RWPE2 (cell line): ENCODE measurements at places on chromosomes 11 and 22.

DNA sequence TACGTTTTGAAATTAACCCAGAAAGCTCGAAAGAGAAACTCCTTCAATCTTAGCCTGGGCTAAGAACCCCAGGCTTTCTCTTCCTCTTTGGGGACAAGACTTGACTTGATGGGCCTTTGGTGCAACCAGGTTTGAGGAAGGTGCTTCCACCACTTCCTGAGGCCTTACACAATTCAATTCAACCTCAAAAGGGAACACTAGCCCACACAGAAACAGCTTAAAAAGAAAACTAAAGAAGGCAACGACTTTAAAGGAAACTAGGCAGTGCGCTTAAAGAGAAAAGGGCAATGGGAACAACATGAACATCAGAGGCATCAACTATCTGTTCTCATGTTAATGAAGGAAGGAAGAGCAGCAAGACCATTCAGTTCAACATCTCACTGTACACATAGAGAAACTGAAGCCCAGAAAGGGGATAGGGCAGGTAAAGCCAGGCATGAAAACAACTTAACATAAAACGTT is 24.8 kb downstream of the PAK1 start:
- no peak overlapping the region for H3K27ac ChIP-seq
- no peaks in the 10 kb centered on the region for H3K4me1 ChIP-seq
- no peak for DNase-seq
- no peaks in the 10 kb centered on the region for H3K27me3 ChIP-seq
- no peaks in the 10 kb centered on the region for H3K36me3 ChIP-seq
- no peak overlapping the region for H3K4me3 ChIP-seq

DNA sequence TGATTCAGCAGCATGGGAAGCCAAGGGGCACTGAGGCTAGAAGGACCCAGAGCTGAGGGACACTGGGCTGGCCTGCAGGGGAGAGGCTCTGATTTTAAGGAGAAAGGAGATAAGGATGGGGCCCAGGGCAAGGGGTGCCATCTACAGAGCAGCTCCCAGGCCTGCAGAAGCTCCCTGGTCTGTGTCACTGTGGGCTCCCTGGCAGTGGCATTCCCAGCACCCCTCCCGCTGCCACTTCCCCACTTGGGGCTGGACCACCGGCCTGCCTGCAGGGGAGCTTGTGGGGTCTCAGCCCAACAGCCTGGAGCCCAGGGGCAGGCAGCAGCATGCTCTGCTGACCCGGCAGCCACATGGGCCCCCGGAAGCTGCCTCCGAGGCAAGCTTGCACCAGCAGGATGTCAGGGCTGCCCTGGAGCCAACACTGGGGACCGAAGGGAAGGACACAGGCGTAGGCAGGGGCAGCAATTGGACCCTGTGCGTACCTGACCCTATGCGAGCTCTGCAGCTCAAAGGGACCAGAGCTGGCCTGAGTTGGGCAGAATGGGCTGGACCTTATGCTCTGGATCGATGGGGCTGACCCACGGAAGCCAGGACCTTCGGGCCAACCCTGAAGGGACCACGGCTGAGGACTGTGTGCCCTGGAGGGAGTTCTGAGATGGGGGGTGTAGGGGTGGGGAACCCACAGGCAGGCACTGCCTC is 35.4 kb upstream of the WNT7B start:
- no peak overlapping the region for H3K4me3 ChIP-seq
- DNase-seq = peak; percentile 60
- H3K4me1 ChIP-seq = peaks cover 25% of the 10 kb centered on the region
- peak overlapping the region; percentile 99 for H3K27ac ChIP-seq
- H3K27me3 ChIP-seq = no peaks in the 10 kb centered on the region

GRCh38 chr11:132423266-132423665 is 1052.9 kb downstream of the NTM start:
- no peaks in the 10 kb centered on the region for H3K4me1 ChIP-seq
- H3K27me3 ChIP-seq = no peaks in the 10 kb centered on the region
- no peak for DNase-seq

- no peaks in the 10 kb centered on the region for H3K27me3 ChIP-seq
- H3K4me3 ChIP-seq = no peak overlapping the region
- no peak for DNase-seq
Measured at GRCh38 chr11:80521592-80521991, 1080.8 kb upstream of the TENM4 start.

DNA sequence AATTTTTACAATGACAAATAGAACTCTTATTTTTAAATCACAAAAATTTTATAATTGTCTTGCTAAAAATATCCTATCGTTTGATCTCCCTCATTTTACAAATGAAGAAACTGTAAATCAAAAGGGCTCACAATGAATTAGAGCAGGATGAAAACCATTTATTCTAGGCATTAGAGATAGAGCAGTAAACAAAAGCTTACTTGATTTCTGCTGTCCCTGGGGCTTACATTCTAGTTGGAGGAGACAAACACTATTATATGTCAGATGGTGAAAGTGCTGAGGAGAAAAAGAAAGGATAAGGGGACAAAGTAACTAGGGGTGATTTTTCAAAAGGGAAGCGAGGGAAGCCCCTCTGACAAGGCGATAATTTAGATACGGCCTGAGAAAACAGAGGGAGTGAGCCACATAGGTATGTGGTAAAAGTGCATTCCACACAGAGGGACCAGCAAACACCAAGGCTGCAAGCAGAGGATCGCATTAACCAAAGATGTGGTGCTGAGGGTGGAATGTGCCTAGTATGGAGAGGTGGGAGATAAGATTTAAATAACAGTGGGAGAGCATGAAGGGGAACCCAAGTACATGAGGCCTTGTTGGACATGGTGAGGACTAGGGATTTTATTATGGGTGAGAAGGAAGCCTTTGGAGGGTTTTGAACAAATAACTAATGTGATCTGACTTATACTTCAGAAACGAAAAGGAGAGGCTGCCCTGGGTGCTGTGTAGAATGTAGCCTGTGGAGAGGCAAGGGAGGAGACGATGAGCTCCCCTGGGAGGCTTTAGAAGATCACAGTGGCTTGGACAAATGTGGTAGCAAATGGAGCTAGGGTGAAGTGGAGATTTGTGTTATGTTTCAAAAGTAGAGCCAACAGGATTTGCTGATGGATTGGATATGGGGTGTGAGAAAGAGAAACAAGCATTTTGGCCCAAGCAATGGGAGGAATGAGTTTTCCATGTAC is 62.1 kb downstream of the PDHX start:
- no peak overlapping the region for H3K4me3 ChIP-seq
- peak overlapping the region; percentile 99 for H3K27ac ChIP-seq
- no peaks in the 10 kb centered on the region for H3K27me3 ChIP-seq
- no peak for DNase-seq

DNA sequence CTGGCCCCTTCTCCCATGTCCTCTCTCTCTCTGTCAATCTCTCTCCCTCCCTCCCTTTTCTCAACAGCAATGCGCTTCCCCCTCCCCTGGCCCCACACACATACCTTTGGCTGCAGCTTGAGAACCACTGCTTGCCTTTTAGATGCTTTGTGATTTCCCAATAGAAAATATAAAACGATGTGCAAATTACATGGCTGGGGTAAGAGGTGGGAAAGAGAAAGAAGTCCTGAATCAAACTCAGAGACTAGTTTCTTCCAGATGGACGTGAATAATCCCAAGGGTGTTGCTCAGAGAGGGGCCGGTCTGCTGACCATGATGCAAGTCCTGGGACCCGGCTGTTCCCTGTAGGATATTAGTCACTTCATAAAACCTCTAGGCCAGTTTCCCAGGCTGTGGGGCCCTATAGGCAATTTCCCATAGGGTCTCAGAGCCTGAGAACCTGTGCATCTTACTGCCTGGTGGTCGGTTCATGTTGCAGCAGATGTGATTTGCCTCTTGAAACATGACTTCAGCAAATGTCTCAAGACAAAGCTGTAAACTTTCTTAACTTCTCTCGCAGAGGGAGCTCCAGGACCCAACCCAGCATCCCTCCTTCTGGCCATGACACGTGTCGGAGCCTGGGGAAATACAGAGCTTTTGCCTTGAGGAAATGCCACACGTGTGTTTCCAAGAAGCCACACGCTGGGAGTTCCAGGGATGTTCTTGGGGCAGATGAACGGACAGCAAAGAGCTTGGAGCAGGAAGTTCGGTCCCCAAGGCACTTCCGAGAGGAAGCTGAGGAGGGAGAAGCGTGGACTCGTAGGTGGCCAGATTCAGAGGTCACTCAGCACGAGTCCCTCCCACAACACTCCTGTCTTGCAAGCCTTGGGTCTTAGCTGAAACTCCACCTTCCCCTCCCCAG is 34.5 kb upstream of the ETS1 start:
- no peaks in the 10 kb centered on the region for H3K4me1 ChIP-seq
- no peaks in the 10 kb centered on the region for H3K36me3 ChIP-seq
- H3K27ac ChIP-seq = no peak overlapping the region
- no peak for DNase-seq

GRCh38 chr22:31278151-31278621 is 14.1 kb downstream of the PIK3IP1 start:
- DNase-seq = no peak
- no peak overlapping the region for H3K4me3 ChIP-seq
- no peaks in the 10 kb centered on the region for H3K4me1 ChIP-seq
- H3K27me3 ChIP-seq = no peaks in the 10 kb centered on the region
- H3K27ac ChIP-seq = no peak overlapping the region

DNA sequence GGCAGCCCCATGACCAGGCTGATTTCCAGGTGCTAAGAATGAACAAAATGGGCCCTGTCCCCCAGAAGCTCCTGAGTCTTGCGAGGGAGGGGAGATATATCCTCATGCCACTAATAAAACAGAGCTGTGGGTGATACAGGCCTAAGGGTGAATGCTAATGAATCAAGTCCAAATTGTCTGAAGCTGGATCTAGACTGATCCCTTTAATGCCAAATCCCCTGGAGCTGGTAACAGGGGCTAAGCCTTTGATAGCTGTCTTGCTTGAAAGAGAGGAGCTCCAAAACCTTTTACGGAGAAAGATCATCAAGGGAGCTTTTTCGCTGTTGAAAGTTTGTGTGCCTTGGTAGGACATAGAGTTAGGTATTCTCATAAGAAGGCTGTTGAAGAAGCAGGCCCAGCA is 79.7 kb downstream of the PPFIBP2 start:
- H3K27ac ChIP-seq = no peak overlapping the region
- H3K36me3 ChIP-seq = no peaks in the 10 kb centered on the region
- H3K27me3 ChIP-seq = no peaks in the 10 kb centered on the region
- no peak overlapping the region for H3K4me3 ChIP-seq

GRCh38 chr22:45537734-45538181 is 35.1 kb downstream of the FBLN1 start:
- DNase-seq = peak; percentile 99
- H3K27me3 ChIP-seq = no peaks in the 10 kb centered on the region
- H3K27ac ChIP-seq = peak overlapping the region; percentile 93
- peaks cover 17% of the 10 kb centered on the region for H3K4me1 ChIP-seq
- peaks cover 16% of the 10 kb centered on the region for H3K36me3 ChIP-seq

- H3K27me3 ChIP-seq = no peaks in the 10 kb centered on the region
- DNase-seq = no peak
- H3K4me3 ChIP-seq = no peak overlapping the region
- H3K27ac ChIP-seq = no peak overlapping the region
- no peaks in the 10 kb centered on the region for H3K4me1 ChIP-seq
Measured at GRCh38 chr11:6727971-6728760, 43.6 kb downstream of the OR2AG2 start.

- no peaks in the 10 kb centered on the region for H3K36me3 ChIP-seq
- H3K4me3 ChIP-seq = no peak overlapping the region
- H3K4me1 ChIP-seq = peaks cover 18% of the 10 kb centered on the region
- H3K27ac ChIP-seq = peak overlapping the region; percentile 68
- DNase-seq = no peak
Measured at GRCh38 chr11:9982127-9982795, 311.8 kb downstream of the SBF2 start.

GRCh38 chr11:96168623-96169022 is 174.4 kb downstream of the MAML2 start:
- peaks cover 14% of the 10 kb centered on the region for H3K4me1 ChIP-seq
- H3K27ac ChIP-seq = peak overlapping the region; percentile 44
- H3K27me3 ChIP-seq = no peaks in the 10 kb centered on the region
- no peak for DNase-seq
- no peak overlapping the region for H3K4me3 ChIP-seq
- no peaks in the 10 kb centered on the region for H3K36me3 ChIP-seq

DNA sequence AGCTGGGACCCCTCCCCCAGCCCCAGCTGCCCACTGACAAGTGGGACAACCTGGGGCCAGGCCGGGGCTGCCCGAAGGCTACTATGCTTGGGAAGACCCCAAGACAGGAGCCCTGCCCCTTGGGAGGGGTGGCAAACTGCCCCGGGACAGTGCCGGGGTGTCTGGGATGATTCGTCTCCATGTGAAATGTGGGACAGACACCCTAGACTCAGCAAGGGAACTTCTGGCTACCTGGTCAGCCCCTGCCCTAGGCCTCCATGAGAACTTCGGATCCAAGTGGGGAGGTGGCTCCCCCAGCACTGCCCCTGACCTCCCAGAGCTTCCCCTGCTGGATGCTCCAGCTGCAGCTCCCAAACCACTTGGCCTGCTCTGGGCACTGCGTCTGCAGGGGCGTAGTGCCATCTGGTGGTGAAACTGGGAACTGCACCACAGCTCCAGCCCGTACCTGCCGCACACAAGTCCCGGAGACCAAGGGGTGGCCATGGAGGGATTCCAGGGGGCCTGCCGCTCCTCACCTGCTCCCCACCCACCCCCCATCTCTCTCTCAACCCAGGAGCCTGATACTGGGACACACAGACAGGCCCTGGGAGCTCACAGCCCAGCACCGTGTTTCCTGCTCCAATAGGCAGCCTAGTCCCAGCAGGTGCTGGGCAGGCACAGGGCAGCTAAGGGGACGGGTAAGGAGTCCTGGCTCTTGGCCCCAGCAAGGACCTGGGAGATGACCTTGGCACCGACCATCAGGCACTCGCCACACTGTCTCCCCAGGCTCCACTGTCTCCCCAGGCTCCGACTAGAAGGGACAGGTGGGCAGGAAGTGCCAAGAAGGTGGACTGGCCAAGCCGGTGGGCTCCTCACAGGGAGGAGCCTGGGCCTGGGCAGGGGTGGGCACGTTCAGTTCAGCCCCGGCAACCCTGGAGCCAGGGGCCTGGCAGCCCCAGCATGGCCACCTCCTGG is 194.1 kb downstream of the IGLL1 start:
- no peak overlapping the region for H3K4me3 ChIP-seq
- H3K36me3 ChIP-seq = no peaks in the 10 kb centered on the region
- H3K4me1 ChIP-seq = no peaks in the 10 kb centered on the region
- H3K27me3 ChIP-seq = no peaks in the 10 kb centered on the region
- H3K27ac ChIP-seq = no peak overlapping the region
- DNase-seq = peak; percentile 66
